Activated CD4-positive, alpha-beta T cell treated with anti-CD3 and anti-CD28 coated beads, Interleukin-2, amount 50 U/mL, for 48 hours (primary cell): ENCODE measurements at places on chromosomes 4 and X.

DNA sequence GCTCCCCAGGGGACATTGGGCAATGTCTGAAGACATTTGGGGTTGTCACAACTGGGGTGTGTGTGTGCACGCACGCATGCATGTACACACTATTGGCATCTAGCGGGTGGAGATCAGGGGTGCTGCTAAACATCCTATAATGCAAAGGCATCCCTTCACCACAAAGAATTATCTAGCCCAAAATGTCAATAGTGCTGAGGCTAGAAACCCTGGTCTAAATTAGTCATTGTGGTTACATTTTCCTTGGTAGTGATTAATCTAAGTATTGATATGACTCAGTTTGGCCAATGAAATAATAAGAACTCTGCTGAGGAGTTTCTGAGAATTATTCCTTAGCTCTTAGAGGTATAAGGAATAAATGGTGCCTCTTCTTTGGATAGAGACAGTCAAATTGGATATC is 200.2 kb downstream of the CLCN4 start:
- DNase-seq = no peak

DNA sequence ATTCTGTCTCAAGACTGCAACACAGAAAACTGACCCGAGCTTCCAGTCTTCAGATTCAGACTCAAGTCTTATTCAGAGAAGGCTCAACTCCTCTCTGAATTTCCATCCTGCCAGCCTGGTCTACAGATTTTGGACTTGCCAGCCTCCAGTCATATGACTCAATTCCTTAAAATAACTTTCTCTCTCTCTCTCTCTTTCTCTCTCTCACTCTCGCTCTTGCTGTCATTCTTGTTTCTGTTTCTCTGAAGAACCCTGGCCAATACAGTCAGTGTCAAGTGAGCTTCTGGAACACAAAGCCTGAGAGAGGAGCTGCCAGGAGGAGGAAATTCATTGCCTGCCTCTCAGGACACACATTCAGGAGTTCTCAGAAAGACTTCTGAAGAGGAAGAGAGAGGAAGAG is 154.9 kb downstream of the PARM1 start:
- DNase-seq = no peak

GRCh38 chr4:175017751-175018150 is 99.6 kb downstream of the ADAM29 start:
- no peak for DNase-seq

DNA sequence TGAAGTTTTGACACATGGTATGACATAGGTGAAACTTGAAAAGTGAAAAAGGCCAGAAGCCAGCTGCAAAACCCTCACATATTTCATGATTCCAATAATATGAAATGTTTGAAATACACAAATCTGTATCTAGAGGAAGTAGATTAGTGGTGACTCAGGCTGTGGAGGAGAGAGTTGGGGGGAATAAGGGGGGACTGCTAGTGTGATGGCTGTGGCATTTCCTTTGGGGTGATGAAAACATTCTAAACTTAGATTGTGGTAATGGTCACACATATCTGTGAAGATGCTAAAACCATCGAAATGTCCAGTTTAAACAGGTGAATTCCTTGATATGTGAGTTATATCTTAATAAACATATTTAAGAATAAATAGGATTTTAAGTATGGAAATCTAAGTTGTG is 343.5 kb upstream of the SFRP2 start:
- no peak for DNase-seq

DNA sequence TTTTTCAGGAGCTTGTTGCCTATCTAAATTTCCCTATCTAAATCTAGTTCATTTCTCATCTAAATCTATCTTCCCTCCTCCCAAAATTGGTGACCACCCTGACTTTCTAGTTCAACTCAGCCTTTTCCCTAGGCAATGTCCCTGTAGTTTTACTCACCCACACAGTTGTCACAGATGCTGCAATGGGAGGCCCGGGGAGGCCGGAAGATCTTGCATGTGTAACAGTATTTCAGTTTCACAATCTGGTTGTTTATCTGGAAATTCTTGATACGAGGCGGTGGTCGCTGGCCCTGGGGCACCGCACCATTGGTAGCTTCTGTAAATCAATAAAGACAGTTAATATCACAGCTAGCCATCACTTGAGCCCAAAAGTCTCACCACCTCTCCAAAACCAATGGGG is 20.2 kb downstream of the ZDHHC9 start:
- DNase-seq = no peak

DNA sequence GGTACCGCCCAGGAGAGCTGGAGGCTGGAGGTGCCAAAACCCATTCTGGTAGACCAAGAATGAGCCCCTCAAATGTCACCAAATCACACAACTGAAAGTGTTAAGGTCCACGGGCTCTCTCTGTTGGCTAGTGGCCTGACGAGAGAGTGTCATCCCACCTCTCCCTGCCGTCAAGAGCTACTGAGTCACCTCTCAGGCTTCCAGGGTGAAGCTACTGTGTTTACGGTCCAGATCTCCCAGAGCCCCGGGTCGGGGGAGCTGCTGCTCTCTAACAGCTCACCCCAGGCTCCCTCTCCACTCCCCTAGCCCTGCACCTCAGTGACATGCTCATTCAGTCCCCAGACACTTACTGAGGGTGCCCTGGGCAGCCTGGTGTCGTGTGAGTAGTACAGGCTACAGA is 59.2 kb downstream of the ADGRG2 start:
- no peak for DNase-seq

DNA sequence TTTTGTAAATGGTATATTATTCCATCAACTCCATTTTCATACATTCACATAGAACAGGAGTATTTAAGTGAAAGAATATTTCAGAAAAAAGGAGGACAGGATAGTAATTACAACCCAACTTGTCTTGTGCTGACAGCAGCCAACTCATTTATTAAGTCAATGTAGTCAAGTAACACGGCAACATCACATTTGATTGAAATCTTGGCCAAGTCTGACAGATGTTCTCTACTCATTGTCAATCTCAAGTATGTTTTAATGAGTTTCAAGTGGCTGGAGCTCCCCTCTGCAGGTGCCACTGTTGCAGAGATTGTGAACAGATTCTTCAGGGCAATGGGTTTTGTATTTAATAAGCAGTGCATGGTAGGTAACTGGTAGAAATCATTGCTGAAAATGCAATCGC is 332.5 kb downstream of the C4orf33 start:
- DNase-seq = no peak

DNA sequence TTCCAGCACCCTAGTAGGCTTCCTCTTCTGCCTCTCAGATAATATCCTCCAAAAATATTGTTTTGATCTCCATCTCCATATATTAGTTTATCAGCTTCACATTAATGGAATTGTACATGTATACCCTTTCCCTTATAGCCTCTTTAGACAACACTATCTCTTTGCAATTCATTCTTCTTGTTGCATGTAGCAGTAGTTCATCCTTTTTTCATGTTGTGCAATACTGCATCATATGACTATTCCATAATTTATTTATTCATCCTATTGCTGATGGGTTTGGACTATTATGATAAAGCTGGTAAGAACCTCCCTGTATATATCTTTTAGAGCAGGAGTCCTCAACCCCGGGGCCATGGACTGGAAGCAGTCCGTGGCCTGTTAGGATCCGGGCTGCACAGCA is 148.2 kb upstream of the FAT1 start:
- no peak for DNase-seq

DNA sequence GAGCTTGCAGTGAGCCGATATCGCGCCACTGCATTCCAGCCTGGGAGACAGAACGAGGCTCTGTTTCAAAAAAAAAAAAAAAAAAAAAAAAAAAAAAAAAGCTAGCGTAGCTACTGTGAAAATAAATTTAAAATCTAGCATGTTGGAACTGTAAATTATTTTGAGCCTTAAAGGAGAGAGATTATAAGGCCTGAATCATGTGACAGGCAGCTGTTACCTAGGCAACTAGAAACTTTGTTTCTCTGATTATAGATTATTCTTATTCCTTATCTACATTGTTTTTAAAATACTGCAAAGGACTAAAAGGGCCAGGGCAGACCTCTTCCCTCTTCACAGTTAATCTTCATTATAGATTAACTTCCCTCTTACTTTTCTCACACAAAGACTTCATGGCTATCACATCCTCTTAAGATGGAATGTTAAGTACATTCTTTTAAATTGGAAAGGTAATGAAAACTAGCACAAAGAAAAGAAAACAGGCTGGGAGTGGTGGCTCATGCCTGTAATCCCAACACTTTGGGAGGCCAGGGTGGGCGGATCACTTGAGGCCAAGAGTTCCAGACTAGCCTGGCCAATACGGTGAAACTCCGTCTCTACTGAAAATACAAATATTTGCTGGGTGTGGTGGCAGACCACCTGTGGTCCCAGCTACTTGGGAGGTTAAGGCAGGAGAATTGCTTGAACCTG is 21.1 kb upstream of the PDS5A start:
- no peak for DNase-seq

DNA sequence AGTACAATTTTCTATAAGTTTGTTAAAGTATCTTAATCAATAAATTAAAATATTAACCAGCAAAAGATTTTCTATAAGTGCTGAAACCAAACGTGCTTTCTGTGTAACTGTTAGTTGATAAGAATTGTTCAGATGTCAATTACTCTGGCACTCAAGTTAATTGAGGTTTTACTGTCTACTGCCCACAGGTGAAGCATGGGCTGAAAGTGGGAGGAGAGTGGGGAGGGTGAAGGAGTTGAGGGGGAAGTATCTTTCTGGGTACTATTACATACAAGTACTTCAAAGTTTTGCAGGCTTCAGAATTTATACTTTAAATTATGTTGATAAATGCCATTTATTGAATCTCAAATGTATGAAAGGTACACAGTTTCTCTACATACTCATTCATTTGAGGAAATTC is 19.1 kb upstream of the CXCL3 start:
- DNase-seq = no peak
